ENCODE measurements at places on chromosomes 3 and 15. TPM values are rescaled to one million over a fixed set of nuclear protein-coding genes. Genes with fewer than 3 reads are reported as not detected.

The SLC28A1 gene
- total RNA-seq = not detected

The CCR1 gene
- 0.03 TPM for total RNA-seq

The SMCO1 gene
- total RNA-seq = not detected

The TUSC7 gene
- total RNA-seq = not detected

The CFAP20DC gene
- 4.5 TPM for total RNA-seq

The ALDH1A3 gene
- total RNA-seq = 2,025 TPM

The FGD5 gene
- total RNA-seq = not detected

The DUOX2 gene
- 0.08 TPM for total RNA-seq

The IL17RC gene
- total RNA-seq = 35.3 TPM

The DNAH1 gene
- 8.1 TPM for total RNA-seq

The LEO1 gene
- total RNA-seq = 46.8 TPM

The MAP3K13 gene
- 7.1 TPM for total RNA-seq

The P4HTM gene
- not detected for total RNA-seq

The VILL gene
- total RNA-seq = 2.0 TPM

The GOLGA6D gene
- not detected for total RNA-seq

The CPA3 gene
- not detected for total RNA-seq

The PROS1 gene
- 6.6 TPM for total RNA-seq

The NUP210 gene
- 16.0 TPM for total RNA-seq

The CCDC54 gene
- total RNA-seq = not detected

The THPO gene
- total RNA-seq = not detected

The SSR3 gene
- 97.4 TPM for total RNA-seq

The CIB1 gene
- total RNA-seq = 38.9 TPM

The MNS1 gene
- total RNA-seq = 8.3 TPM

The ROPN1 gene
- total RNA-seq = 3.0 TPM

Measured in A375 (cell line).